ENCODE measurements at places on chromosomes 2 and 18.

DNA sequence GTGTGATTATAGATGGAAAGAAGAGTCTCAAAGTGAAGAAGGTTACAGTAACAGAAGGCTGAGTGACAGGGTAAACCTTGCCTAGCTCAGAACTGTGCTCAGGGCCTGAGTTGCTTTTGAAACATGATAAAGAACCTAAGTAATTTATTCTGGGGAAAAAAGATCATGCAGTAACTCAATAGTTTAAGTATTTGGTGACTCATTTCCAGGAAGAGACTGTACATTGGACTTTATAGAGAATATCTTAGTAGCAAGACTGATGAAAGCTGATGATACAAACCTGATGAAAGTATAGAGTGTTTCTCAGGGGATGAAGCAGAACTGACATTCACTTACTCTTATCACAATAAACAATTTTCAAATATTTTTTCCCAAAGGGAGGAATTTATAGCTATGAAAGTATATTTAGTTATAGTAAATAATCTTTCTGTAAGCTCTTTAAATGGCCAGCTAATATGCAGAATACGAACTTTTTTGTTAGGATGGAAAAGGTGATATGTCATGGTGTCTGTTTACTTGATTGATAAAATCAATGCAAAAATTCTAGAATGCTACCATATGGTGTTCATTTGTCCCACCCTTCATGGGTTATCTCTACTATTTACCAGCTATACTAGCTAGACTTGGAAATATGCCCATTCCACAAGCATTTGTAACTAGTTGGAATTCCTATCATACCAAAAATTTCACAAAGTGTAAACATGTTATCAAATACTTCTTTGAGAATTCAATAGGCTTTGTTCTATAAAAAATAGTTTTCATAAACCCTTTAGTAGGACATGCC lies 1265.5 kb upstream of the ACVR2A start:
- DNase-seq, result no peak

DNA sequence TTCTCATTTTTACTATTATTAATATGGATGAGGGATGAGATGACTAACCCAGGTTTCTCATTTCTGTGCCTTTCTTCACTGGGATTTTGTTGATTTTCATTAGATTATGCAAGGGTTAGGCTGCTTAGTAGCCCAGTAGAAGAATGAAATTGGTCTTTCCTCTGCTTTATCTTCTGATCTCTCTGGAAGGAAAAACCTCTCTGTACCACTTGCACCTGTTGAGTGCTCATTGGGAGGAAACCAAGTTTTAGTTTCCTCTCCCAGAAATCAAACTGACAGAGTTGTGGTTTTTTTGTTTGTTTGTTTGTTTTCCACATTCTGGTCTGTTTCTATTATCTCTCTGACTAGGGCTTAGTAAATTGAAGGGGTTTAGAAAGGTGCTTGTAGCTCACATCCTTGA lies 60.8 kb downstream of the KIAA1328 start:
- DNase-seq, result no peak

GRCh38 chr2:196390243-196391148 lies 219.1 kb upstream of the STK17B start:
- DNase-seq, result no peak

DNA sequence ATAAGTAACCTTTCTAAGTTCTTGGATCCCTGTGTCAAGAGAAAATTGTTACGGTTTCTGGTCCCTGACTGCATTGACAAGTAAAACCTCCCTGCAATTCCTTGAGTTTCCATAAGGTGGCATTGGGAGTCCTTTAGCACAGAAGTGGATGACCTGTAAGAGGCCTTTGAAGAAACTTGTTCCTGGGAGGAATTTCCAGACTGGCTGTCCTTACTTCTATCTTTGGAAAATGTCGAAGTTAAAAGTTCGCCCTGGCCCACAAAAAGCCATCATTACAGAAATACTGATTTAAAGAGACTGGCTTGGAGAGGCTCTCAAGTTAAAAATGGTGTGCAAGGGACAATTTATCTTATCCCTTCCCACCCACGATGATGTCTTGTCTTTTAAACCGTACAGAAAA lies 218.4 kb downstream of the CDH20 start:
- DNase-seq, result no peak

GRCh38 chr2:222214885-222215284 lies 83.9 kb downstream of the PAX3 start:
- no peak for DNase-seq

GRCh38 chr18:64852281-64852680 lies 703.4 kb upstream of the LINC00305 start:
- DNase-seq, result no peak

- DNase-seq, result no peak
Measured at GRCh38 chr2:20704886-20705285, 37.9 kb downstream of the GDF7 start.

- DNase-seq, result no peak
Measured at GRCh38 chr18:6563896-6564295, 149.2 kb upstream of the L3MBTL4 start.

- no peak for DNase-seq
Measured at GRCh38 chr2:75646090-75646582, 447 bp upstream of the MRPL19 start.

- no peak for DNase-seq
Measured at GRCh38 chr2:174836377-174836994, 72.2 kb upstream of the CHRNA1 start.
